Endothelial cell of umbilical vein (primary cell): ENCODE measurements at places on chromosomes 1 and 21. TPM values are rescaled to one million over a fixed set of nuclear protein-coding genes. Genes with fewer than 3 reads are reported as not detected.

- H3K36me3 ChIP-seq = peaks cover 18% of the 10 kb centered on the region
- H3K4me3 ChIP-seq = no peak overlapping the region
- DNase-seq = no peak
- no peaks in the 10 kb centered on the region for H3K27me3 ChIP-seq
Observed at GRCh38 chr1:44293761-44294315, 61.2 kb downstream of the ERI3 start.

DNA sequence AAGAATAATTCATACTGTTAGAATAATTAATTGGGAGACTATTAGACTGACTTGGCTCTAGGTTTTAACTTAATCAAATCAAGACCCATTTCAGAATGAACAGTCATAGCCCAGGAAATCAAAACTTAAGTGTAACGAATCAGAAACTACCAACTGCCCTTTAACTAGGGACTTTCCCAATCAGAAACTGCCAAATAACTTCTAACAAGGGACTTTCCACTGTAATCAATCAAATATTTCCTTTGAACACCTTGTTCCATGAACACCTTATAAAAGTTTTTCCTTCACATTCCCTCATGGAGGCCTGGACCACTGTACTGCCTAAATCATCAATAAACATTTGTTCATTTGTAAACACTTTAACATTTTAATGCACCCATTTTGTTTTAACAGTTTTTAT lies 1054.7 kb upstream of the TMPRSS15 start:
- H3K4me1 ChIP-seq = no peaks in the 10 kb centered on the region
- no peak for DNase-seq
- H3K27ac ChIP-seq = no peak overlapping the region
- no peaks in the 10 kb centered on the region for H3K36me3 ChIP-seq
- no peak overlapping the region for H3K4me3 ChIP-seq

The LMX1A gene
- total RNA-seq = not detected in 2 replicates

GRCh38 chr1:209884665-209885117 lies 53.3 kb upstream of the SYT14 start:
- DNase-seq = peak; percentile 97
- H3K27me3 ChIP-seq = no peaks in the 10 kb centered on the region
- peaks cover 21% of the 10 kb centered on the region for H3K4me1 ChIP-seq
- H3K27ac ChIP-seq = peak overlapping the region; percentile 71
- H3K4me3 ChIP-seq = no peak overlapping the region

DNA sequence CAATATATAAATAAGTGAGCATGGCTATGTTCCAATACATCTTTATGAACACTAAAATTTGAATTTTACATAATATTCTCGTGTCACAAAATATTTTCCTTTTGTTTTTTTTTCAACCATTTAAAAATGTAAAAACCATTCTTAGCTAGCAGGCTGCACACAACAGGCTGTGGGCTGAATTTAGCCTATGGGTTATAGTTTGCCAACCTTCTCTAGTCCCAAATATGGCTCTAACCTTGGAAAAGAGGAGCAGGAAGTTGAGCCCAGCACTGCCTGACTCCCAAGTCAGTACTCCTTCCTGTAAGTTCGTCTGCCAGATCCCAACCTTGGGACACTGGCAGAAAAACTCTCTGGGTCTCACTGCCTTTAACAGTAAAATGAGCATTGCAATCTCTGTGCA lies 13.4 kb downstream of the C1QB start:
- H3K27me3 ChIP-seq = peaks cover 12% of the 10 kb centered on the region
- DNase-seq = no peak
- H3K27ac ChIP-seq = no peak overlapping the region
- no peak overlapping the region for H3K4me3 ChIP-seq
- no peaks in the 10 kb centered on the region for H3K4me1 ChIP-seq
- no peaks in the 10 kb centered on the region for H3K36me3 ChIP-seq
